ENCODE measurements at places on chromosomes 1 and 21.

DNA sequence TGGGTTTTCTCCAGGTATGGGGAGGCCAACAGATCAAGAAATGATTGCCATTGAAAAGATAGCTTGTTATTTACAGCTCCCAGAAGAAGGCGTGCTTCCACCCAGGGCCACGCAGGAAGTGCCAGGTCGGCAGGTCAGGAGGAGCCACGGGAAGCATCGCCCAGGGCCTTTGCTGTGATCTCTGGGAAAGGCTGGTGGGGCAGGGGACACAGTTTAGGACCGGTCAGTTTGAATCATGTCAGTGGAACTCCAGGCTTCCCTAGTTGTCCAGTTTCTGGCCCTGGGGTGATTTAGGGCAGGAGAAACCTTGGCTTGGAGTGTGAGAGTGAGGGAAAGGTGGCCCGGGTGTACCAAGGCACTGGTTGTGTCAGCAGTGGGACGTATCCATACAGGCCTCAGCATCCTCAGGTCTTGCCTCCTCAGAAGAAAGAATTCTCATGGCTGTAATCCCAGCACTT is 11.4 kb downstream of the PLA2G5 start:
- DNase-seq: no peak

- no peak for DNase-seq
Measured at GRCh38 chr1:234659538-234659937, 49.6 kb upstream of the IRF2BP2 start.

- DNase-seq: no peak
Measured at GRCh38 chr1:221149111-221149510, 269.9 kb downstream of the HLX start.

GRCh38 chr1:153880962-153881361 is 41.8 kb downstream of the GATAD2B start:
- DNase-seq: peak; percentile 73

DNA sequence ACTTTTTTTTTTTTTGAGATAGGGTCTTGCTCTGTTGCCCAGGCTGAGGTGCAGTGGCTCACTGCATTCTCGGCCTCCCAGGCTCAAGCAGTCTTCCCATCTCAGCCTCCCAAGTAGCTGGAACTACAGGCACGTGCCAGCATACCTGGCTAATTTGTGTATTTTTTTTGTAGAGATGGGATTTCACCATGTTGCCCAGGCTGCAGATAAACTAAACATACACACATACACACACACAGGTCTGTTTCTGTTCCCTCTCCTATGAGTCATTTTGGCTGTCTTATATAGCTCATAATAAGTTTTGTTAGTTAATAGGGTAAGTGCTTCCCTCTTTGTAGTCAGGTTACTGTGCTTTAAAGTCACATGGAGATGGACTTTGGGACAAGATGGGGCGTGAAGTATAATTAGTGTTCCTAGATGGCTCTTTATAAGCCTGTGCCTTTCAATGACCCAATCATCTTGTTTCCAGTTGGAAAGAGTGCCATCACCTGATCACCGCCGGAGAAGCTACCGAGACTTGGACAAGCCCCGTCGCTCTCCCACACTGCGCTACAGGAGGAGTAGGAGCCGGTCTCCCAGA is 9.1 kb downstream of the PRPF38A start:
- no peak for DNase-seq

GRCh38 chr1:173413271-173413707 is 63.8 kb upstream of the PRDX6 start:
- no peak for DNase-seq

GRCh38 chr1:76494807-76495206 is 372.5 kb upstream of the ST6GALNAC5 start:
- no peak for DNase-seq

DNA sequence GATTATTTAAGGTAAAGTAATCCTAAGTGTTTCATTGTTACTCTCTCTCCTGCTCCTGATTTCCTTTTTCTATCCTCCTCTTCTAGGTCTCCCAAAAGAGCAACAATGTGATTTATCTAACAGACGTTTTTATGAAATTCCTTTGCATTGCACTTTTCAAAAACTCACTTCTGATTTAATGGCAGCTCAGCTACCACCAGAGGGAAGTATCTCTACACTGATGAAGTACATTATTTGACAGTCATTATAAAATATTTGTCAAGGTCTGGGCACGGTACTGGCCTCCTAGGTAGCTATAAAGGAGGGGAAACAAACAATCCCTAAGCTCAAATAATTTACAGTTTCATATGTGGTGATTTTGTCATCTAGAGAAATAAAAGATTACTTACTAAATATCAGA is 15.6 kb downstream of the TMPRSS15 start:
- DNase-seq: no peak

GRCh38 chr1:114207635-114208034 is 54.0 kb upstream of the SYT6 start:
- DNase-seq: no peak

GRCh38 chr1:160830321-160831153 is 32.1 kb downstream of the CD244 start:
- peak; percentile 31 for DNase-seq

GRCh38 chr1:167808104-167808503 is 86.3 kb downstream of the MPZL1 start:
- DNase-seq: no peak

- no peak for DNase-seq
Measured at GRCh38 chr1:184820956-184821355, 66.3 kb upstream of the EDEM3 start.

- DNase-seq: no peak
Measured at GRCh38 chr1:31763671-31764311, 349 bp downstream of the ADGRB2 start.

Measured in right kidney (tissue), 9 donors.